ENCODE measurements at places on chromosomes 6 and 20. TPM values are rescaled to one million over a fixed set of nuclear protein-coding genes. Genes with fewer than 3 reads are reported as not detected.

- no peak overlapping the region for H3K4me3 ChIP-seq
- H3K27me3 ChIP-seq = no peaks in the 10 kb centered on the region
- H3K27ac ChIP-seq = no peak overlapping the region
- H3K36me3 ChIP-seq = peaks cover 12% of the 10 kb centered on the region
These were observed 145.1 kb downstream of the PREX1 start for GRCh38 chr20:48682529-48683363.

LY6G6D gene
- not detected for total RNA-seq

GRCh38 chr20:9409352-9409751 lies 105.0 kb upstream of the LAMP5 start:
- H3K27ac ChIP-seq = no peak overlapping the region
- no peaks in the 10 kb centered on the region for H3K27me3 ChIP-seq
- no peak overlapping the region for H3K4me3 ChIP-seq
- no peak for DNase-seq
- H3K4me1 ChIP-seq = no peaks in the 10 kb centered on the region

VSTM2L gene
- total RNA-seq = 0.60 TPM

SPATS1 gene
- not detected for total RNA-seq

DNA sequence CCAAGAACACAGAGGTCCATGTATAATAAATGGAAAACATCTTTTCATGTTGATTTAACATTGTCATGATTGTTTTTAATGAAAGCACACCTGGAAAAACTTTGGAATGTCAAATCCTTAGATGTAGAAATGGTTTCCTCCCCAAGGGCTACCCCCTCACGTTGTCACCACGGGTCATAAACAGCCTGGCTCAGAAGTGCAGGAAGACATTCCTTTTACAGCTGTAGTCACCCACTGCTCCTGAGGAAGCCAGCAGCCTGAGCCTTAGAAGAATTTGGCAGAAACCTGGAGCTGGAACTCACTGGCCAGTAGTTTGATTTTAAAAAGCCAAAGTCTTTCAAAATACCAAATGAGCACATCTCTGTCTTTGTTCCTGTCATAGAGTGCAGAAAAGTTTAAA lies 23.7 kb downstream of the ADGRF5 start:
- no peaks in the 10 kb centered on the region for H3K36me3 ChIP-seq
- DNase-seq = no peak
- no peak overlapping the region for H3K4me3 ChIP-seq
- H3K4me1 ChIP-seq = no peaks in the 10 kb centered on the region

DNA sequence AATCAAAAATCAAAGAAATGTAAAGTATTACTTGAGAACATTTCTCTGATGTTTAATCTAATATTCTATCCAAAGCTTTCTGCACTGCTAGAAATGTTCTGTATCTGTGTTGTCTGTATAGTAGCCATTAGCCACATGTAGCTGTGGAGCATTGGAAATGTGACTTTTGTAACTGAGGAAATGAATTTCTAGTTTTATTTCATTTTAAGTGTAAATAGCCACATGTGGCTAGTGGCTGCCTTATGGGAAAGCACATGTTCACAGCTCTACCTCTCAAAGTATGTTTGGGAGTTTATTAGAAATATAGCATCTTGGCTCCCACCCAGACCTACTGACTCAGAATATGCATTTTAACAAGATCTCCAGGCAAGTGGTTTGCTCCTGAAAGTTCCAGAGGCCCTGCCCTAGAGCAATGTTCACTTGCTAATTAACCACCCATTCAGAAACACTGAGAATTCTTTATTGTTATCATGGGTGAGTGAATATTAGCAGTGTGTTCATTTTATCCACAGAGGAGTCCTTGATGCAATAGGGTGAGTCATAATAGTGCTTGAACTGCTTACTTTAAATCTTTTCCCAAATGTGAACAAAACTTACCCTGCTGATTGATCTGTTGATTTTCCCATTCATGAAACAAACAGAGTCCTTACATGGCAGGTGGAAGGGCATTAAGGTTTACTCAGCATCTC lies 282.7 kb downstream of the PLCB1 start:
- H3K36me3 ChIP-seq = no peaks in the 10 kb centered on the region
- no peaks in the 10 kb centered on the region for H3K4me1 ChIP-seq
- H3K27me3 ChIP-seq = no peaks in the 10 kb centered on the region
- no peak for DNase-seq
- H3K27ac ChIP-seq = no peak overlapping the region

- DNase-seq = peak; percentile 0
- H3K4me1 ChIP-seq = no peaks in the 10 kb centered on the region
- no peak overlapping the region for H3K4me3 ChIP-seq
- no peaks in the 10 kb centered on the region for H3K27me3 ChIP-seq
- no peaks in the 10 kb centered on the region for H3K36me3 ChIP-seq
- H3K27ac ChIP-seq = no peak overlapping the region
These were observed 154.7 kb upstream of the LAMP5 start for GRCh38 chr20:9359561-9360308.

JPH2 gene
- 0.29 TPM for total RNA-seq

- no peak overlapping the region for H3K4me3 ChIP-seq
- no peaks in the 10 kb centered on the region for H3K36me3 ChIP-seq
- H3K4me1 ChIP-seq = no peaks in the 10 kb centered on the region
These were observed 85.0 kb upstream of the BMP5 start for GRCh38 chr6:55960344-55960743.

DNA sequence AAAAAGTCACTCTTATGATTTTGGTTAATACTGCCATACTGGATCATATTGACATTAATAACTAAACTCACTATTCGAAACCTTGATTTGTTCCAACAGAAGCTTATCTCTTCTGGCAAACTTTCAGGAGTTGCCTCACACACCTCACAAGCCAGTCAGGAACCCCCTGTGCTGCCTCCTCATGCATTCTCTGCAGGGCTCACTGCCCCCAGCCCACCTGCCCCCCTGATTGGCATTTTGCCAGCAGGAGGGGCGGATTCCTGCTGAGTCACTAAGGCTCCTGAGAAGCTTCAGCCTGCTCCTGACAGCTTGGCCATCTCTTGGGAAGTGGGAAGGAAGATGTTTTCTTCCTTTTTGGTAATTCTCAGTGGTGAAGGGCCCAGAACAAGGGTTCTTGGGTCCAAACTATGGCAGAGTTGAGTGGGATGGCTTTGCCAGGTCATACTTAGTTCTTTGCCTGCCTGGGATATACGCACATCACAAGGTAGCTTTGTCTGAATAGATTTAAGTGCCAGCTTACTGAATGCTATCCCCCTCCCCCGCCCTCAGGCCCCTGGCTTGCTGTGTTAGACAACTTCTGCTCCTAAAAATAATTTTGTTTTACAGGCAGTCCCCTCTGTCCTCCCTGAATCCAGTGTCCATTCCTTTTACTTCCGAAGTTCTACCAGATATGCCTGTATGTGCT lies 31.4 kb downstream of the SLC35F1 start:
- no peaks in the 10 kb centered on the region for H3K4me1 ChIP-seq
- DNase-seq = no peak
- H3K27ac ChIP-seq = no peak overlapping the region
- H3K4me3 ChIP-seq = no peak overlapping the region

BPI gene
- not detected for total RNA-seq

GRCh38 chr6:39189915-39190544 lies 39.2 kb downstream of the KCNK5 start:
- peaks cover 12% of the 10 kb centered on the region for H3K4me1 ChIP-seq
- DNase-seq = peak; percentile 15
- no peaks in the 10 kb centered on the region for H3K27me3 ChIP-seq
- no peak overlapping the region for H3K4me3 ChIP-seq
